ENCODE measurements at places on chromosomes 2 and 18.

GRCh38 chr2:86143307-86143706, 37.3 kb downstream of the PTCD3 start:
- no peak for DNase-seq

GRCh38 chr2:22355816-22356433, 1029.1 kb upstream of the KLHL29 start:
- DNase-seq = peak; percentile 2

DNA sequence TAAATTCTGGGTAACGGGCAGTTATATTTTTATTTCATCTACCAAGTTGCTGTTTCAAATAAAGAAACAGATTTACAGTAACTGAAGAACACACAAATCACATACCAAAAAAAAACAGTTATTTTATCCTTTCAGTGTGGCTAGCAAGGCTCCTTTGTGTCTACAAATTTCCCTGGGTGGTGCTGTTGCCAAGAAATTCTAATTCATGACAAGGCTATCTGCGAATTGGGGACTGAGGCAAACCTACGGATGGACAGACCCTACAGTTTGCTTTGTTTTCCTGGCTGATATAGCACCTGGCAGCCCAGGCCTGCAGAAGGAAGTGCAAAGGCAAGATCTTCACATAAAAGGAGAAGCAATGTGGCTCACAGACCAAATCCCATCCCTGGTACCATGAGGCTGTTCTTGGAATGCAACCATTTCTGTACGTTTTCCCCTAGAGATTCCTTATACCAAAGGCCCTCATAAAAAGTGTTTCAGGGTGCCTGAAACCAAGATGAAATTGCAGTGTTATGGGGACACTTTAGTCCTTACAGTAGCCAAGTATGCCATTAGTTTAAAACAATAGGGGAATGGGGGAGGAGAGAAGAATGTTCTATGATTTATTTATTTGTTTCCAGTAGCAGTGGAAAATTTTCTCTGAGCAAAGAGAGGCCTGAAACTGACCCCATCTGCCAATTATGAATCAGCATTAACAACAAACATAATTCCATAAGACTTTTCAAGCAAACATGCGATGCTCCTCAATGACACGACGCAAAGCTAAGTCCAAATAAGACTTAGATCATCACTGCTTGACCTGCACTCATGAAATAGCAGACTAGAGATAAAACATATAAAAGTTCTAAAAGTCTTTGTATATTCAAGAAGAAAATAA, 4.3 kb downstream of the KLF7 start:
- no peak for DNase-seq

DNA sequence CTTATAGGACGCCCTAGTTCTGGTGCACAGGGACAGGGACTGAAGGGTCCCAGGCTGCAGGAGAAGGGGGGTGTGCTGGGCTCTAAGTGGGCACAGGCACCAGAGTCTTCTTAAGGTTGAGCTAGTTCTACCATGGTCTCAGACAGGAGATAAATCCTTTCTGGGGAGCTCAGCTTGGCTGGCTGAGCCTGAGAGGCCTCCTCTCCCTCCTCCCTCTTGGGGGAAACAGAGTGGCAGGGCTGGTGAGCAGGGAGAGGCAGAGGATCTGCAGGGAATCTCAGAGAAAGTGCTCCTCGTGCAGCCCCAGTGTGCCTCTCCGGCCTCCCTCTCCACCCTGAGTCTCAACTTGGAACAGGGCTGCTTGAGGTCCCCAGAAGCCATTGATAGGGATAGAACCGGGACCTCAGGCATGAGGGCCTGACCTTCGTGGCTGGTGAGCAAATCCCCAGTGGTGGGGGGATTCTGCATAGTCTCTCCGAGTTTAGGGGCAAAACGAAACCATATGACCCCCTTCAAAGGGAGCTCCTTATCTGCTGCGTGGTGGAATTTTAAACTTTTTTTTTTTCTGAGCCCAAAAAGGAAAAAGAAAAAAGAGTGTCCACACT, 2.0 kb downstream of the GDF7 start:
- DNase-seq = no peak

GRCh38 chr2:102301867-102302362, 9.4 kb upstream of the IL1RL1 start:
- DNase-seq = peak; percentile 17

DNA sequence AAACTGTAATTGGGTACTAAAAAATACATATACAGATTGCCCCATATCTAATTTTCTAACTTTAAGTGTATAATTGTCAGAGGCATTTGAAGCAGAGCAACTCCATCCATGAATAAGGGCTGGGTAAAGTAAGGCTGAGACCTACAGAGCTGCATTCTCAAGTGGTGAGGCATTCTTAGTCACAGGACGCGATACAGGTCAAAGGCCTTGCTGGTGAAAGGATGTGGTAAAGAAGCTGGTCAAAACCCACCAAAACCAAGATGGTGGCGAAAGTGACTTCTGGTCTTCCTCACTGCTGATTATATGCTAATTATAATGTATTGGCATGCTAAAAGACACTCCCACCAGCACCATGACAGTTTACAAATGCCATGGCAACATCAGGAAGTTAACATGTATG, 50.0 kb downstream of the SLC8A1 start:
- DNase-seq = no peak

GRCh38 chr2:47078541-47079482, 76.3 kb downstream of the STPG4 start:
- no peak for DNase-seq

GRCh38 chr18:45838302-45839070, 13.0 kb downstream of the SIGLEC15 start:
- no peak for DNase-seq

DNA sequence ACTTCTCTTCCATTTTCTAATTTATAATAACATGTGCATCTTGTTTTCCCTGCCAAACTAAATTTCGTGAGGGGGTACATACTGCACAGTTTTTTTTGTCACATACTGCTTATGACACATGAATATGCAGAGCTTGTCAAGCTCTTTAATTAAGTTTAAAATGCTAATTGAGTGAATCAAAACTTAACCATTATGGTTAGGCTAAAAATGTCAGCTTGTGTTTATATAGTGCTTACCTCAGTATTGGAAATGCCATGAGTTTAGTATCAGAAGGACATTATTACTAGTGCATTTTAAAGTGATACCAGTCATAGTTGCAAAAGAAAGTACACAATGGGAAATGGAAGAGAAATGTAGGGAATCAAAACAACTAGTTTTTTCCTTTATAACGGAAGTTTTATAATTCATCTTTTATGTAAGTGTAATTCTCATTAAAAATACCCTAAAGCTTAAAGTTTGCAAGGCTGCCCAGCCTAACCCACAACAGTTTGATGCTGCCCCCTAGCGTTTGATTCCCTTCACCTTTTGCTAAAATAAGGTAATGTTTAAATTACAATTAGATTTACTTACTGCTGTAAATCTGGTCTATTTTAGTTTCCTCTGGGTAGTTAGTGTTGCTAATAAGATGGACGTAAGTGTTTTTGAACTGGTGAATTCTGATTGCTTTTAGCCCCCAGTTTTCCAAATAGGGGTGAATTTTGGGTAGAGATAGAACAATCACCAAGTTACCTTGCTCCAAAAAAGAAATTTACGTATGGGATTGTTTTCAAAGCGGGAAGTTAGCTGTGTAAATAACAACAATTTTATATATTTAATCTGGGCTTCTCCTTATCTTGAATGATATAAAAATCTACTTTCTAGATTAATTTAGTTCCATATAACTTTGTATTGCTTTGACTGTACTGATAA, 3.2 kb downstream of the SLC39A10 start:
- DNase-seq = peak; percentile 72

DNA sequence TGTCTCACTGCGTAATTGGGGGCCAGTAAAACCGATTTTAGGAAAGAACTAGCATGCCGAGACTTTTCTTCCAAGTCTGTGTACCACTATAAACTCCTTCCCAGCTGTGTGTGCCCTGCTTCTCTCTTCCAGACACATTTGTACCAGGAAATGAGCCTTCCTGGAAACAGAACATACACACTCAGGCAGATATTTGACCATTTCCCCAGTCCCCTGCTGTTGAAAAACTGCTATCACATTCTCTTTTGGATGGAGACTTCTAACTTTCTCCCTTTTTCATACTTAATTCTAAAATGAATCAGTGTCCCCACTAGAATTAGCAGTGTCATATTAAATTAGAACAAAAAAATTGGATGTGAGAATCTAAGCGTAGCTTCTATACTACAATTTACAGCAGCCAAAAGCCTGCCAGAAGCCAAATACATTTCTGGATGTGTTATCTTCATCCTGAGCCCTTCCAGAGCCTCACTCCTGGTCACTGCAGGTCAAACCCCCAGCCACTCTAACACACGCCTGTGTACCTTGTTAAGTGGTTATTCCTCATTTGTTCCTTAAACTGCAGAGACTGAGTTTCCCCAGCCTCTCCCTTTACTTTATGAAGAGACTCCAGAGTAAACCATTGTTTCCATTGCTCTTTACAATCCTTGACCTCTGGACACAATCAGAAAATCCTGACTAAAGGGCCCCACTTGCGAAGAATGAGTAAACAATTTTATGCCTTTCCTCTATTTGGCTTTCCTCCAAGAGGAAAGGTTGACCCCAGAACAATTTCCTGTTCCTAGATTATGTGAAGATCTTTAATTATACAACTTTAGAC, 20.4 kb downstream of the DSG4 start:
- DNase-seq = no peak

GRCh38 chr2:55775828-55776227, 82.2 kb upstream of the PNPT1 start:
- no peak for DNase-seq

- DNase-seq = no peak
Measured at GRCh38 chr2:125254010-125254409, 1228.9 kb downstream of the CNTNAP5 start.

- DNase-seq = no peak
Measured at GRCh38 chr18:55448420-55448819, 139.6 kb downstream of the TCF4 start.

GRCh38 chr2:144042751-144043150, 477.2 kb downstream of the ZEB2 start:
- DNase-seq = no peak

GRCh38 chr2:8957628-8958027, 45.9 kb downstream of the MBOAT2 start:
- DNase-seq = no peak

GRCh38 chr18:37429791-37430190, 135.8 kb downstream of the CELF4 start:
- DNase-seq = no peak

DNA sequence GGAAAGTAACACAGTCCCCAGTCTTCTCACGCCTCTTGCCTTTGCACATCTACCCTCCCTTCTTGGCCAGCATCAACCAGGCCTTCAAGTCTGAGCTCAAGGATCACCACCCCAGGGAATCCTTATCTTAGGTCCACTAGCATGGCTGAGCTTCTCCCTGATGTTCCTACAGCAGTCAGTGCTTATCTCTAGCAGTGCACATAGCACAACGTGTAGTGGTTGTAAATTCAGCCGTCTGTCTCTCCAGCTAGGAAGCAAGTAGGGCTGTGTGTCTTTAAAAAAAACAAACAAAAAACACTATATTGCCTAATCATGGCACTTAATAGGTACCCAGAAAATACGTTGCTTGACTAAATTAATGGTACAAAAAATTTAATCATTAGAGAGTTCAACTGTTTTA, 29.2 kb downstream of the KCNG3 start:
- DNase-seq = no peak

DNA sequence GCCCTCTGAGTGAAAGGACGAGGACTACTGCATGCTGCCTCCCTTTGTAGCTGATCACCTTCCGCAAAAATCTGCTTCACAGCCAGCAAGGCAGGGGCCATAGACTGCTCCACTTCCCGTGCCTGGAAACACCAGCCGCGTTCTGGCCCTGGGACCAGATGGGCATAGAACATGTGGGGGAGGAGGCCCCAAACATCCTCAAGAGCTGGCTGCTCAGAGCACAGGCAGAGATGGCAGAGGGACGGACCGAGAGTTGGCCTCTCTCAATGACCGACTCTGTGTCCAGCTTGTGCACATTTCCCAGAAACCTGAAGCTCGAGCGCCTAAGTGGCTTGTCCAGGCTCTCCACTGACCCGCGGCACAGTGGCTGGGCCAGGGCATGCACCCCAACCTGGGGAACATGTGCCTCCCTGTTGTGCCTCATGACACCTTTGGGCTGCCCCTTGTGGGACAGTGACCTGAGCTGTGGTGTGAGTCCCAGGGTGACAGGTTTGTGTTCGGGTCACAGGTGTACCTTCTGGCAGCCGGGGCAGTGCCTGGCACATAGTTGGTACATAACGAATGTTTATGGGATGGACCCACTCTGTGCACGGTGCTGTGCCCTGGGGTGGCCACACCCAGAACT, 9.1 kb downstream of the KCNF1 start:
- no peak for DNase-seq

- DNase-seq = no peak
Measured at GRCh38 chr2:65867446-65867845, 435.0 kb upstream of the SPRED2 start.

GRCh38 chr2:154565433-154565832, 133.1 kb upstream of the KCNJ3 start:
- no peak for DNase-seq

- no peak for DNase-seq
Measured at GRCh38 chr2:172340394-172340793, 87.0 kb upstream of the ITGA6 start.

DNA sequence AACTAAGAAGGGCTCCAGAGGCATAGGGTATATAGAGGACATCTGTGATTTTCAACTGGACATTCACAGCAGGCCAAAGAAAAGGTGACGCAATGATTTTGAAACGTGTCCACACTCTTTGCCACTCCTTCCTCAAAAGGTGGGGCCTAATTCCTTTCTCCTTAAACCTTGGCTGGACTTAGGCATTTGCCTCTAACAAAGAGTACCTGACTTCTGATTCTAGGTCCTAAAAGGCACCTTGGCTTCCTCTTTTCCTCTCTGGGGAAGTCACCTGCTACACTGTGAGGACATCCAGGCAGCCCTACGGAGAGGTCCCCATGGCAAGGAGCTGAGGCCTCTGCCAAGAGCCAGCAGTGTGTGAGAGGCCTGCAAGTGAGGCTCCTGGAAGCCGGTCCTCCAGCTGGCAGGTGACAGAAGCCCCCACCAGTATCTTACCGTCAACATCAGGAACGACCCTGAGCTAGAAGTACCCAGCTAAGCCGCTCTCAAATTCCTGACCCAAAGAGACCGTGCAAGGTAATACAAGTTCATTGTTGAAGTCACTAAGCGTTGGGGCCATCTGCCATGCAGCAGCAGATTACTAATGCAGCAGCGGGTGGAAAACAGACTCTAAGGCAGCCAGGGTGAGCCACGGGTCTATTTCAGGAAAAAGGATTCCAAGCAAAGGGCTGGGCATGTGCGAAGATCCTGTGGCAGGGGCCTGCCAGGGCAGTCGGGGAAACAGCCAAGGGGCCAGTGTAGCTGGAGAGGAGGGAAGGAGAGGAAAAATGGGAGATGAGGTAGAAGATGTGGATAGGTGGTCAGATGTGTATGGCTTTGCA, 7.4 kb upstream of the HES6 start:
- DNase-seq = no peak

- DNase-seq = no peak
Measured at GRCh38 chr2:47386551-47386950, 16.4 kb upstream of the MSH2 start.

GRCh38 chr2:11562011-11562410, 28.2 kb downstream of the GREB1 start:
- no peak for DNase-seq

GRCh38 chr2:23351388-23352141, 33.4 kb upstream of the KLHL29 start:
- DNase-seq = no peak

- no peak for DNase-seq
Measured at GRCh38 chr2:3098231-3098630, 279.4 kb downstream of the EIPR1 start.

Measured in stimulated activated CD8-positive, alpha-beta memory T cell treated with anti-CD3 and anti-CD28 coated beads, Interleukin-4, amount 100 ng/mL, for 1 hour (primary cell).